ENCODE measurements at places on chromosomes 1 and 21.

DNA sequence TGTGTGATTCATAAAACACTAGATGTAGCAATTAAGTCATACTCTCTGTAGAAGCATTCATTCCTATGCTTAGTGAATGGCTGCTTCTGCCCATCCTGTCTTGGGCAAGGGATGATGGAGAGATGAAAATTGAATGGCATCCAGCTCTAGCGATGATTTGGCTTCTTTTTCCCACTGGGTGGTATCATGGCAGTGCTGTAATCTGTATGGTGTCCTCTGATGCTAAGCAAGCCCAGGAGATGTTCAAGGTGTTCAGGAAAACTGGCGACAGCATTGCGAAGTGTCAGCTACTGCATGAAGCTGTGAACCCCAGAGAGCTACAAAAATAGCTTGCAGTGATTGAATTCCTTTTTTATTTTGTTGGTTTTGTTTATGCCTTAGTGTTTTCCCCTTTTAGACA is 48.9 kb upstream of the LEPR start:
- DNase-seq = no peak

GRCh38 chr1:86231076-86231475 is 74.5 kb upstream of the COL24A1 start:
- no peak for DNase-seq

DNA sequence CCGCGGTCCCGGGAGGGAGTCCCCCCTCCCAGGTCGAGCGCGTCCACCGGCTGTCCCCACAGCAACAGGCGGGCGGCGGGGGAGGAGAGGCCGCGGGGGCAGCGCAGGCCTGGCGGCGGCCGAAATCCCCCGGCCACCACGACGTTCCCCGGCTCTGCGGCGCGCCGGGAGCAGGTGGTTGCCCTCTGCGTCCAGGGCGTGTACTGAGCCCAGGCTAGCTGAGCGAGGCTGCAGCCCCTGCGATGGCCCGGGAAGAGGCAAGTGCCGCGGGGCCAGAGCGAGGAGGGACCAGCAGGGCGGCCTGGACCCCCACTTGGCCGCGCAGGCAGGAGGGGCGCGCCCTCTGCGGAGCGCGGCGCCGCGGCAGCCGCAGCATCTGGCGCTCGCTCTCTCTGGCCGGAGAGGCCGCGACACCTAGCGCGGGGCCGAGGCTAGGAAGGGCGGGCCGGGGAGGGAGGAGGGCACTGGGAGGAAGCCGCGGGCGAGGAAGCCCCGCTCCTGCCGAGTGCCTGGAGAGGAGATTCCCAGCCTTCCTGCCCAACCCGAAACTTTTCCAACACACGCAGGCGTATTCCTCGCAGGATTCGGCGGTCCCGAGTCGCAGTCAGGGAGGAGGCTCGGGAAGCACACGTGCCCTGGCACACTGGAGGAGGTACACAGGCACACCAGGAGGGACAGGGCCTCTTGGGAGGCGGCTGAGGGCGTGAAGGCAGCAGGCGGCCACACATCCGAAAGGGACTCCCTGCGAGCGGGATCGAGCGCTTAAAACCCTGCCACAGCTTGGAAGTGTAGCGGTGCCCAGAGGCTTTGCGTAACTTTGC is 4.9 kb upstream of the PROX1 start:
- no peak for DNase-seq

DNA sequence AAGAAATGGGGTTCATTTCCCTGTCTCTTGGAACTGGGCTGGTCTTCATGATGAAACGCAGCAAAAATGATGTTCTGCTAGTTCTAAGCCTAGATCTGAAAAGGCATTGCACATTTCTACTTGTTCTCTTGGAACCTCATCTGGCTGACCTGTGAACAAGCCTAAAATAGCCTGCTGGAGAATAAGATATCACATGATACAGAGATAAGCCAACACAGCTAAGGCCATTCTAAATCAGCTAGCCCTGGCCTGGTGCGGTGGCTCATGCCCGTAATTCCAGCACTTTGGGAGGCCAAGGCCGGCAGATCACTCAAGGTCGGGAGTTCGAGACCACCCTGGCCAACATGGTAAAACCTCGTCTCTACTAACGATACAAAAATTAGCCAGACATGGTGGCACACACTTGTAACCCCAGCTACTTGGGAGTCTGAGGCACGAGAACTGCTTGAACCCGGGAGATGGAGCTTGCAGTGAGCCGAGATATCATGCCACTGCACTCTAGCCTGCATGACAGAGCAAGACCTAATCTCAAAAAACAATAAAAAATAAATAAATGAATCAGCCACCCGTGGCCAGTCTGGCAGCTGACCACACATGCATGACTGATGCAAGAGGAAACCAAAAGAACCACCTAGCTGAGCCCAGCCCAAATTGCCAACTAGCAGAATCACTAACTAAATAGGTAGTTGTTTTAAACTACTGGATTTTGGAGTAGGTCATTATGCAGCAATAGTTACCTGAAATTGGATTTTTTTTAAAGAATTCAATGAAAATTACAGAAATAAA is 18.0 kb downstream of the CD244 start:
- no peak for DNase-seq

DNA sequence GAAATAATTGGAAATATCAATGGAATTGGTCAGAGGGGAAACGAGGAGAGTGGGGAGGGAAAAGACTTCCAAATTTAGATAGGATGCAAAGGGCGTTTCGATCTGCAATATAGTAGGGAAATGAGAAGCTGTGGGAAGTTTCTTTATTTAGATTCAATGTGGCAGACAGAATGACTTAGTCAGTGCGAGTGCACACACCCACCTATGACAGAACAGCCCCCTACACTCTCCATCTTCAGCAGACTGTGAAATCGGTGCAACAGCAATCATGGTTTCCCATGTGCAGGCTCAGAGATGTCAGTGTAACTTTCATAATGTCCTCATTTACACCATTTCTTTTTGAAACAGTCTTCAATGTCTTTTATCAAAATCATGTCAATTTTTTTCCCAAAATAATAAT is 46.0 kb downstream of the DIP2A start:
- DNase-seq = no peak

GRCh38 chr1:2378956-2379732 is 12.2 kb downstream of the MORN1 start:
- DNase-seq = no peak

DNA sequence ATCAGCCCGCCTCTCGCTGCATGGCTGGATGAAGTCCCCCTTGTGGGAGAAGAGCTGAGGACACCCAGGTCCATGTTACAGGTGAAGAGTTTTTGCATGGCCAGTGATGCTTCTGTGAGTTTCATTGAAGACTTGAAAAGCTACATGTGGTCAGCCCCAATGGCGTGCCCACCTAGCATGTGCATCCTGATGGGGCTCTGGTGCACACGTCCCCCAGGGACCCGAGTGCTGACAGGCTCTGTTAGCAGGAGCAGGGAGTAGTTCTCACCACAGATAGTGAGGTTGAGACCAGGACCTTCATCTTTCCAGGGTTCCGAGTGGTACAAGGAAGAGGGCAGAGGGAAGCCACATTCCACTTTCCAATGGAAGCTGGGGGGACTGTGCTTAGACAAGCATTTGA is 184.8 kb upstream of the C1orf174 start:
- DNase-seq = no peak

- no peak for DNase-seq
These were observed 71.0 kb upstream of the CYP2J2 start for GRCh38 chr1:59997479-59998115.

- DNase-seq = peak; percentile 58
These were observed 36.0 kb upstream of the IL19 start for GRCh38 chr1:206734499-206735142.

DNA sequence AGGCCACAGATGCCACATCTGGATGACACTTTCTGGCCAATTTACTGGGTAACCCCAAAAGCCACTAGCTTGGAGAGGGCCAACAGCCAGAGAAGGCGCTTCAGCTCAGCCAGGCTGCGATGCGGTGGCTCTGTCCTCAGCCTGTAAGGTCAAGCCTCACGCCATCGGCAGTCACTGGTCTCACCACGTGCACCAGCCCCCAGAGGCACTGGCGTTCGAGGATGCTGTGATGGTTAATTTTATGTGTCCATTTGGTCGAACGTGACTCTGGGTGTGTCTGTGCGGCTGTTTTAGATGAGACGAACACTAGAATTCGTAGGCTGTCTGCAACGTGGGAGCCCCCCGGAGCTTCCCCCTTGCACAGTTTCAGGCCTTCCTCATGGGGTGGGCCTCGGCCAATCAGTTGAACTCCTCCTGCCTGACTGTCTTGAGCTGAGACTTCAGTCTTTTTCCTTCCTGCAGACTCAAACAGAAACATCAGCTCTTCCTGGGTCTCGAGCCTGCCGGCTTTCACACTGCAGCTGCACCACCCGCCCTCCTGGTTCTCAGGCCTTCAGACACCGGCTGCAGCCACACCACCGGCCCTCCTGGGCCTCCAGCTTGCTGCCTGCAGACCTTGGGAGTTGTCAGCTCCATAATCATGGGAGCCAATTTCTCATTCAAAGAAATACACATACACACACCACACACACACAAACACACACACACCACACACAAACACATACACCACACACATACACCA is 41.6 kb upstream of the SLC45A1 start:
- DNase-seq = no peak

GRCh38 chr1:14626869-14627607 is 28.6 kb downstream of the KAZN start:
- DNase-seq = no peak

GRCh38 chr1:1847061-1847850 is 43.6 kb downstream of the GNB1 start:
- no peak for DNase-seq

DNA sequence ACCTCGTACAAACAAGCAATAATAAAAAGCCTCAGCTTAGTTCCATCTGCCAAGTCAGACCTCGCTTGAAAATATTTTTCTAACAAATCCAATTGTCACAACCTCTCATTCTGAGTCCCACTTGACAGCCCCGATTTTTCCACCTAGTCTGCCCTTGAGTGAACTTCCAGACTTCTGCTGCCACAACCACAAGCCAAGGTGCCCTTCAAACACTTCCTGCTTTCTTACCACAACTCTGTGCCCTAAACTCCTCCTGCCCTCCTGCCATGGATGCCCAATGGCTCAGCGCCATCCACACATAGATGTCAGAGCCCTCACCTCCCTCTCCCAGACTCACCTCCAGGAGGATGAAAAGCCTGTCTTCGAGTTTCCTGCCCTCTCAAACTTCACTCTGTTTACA is 3.9 kb downstream of the TMPRSS2 start:
- DNase-seq = no peak

DNA sequence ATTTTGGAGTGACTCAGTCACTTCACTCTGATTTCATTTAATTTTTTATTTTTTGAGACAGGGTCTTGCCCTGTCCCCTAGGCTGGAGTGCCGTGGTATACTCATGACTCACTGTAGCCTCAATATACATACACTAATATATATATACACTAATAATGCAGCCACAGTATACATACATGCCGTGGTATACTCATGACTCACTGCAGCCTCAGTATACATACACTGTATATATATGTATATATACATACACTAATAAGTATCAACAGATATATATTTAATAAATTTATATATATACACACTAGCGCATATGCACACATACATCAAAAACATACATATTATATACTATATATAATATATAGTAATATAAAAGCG is 149.2 kb downstream of the NCAM2 start:
- no peak for DNase-seq

All from progenitor cell of endocrine pancreas (in vitro differentiated cells).